ENCODE measurements at places on chromosomes 12 and 14.

DNA sequence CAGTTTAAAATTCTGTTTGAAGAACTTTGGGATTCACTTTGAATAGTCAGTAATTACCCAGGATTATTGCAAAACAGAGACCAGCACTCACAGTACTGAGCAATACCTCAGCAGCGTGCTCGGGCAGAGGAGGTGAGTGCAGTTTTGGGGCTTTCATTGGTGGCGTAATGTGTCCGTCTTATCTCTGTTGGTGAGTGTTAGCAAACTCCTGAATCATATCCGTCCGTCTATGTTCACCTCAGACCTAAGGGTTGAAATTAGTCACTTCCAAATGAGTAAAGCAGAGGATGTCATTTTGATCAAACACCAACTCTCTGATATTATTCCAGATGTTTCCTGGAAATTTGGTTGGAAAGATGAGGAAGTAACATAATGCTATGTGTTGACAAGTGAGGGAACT, 82.8 kb downstream of the BORCS5 start:
- peak; percentile 67 for DNase-seq

DNA sequence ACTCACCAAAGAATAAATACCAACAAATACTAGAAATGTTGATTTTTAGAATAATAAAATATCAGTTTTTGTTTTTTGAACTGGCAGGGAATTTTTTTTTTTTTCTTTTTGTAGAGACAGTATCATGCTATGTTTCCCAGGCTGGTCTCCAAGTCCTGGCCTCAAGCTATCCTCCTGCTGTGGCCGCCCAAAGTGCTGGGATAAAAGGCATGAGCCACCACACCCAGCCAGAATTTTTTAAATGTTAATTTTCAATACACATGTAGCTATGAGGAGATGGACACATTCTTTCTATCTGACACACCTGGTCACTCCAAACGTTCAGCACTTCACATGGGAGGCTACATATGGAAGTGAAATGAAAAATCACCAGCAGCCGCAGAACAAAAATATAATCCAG, 126.8 kb downstream of the ETV6 start:
- no peak for DNase-seq

DNA sequence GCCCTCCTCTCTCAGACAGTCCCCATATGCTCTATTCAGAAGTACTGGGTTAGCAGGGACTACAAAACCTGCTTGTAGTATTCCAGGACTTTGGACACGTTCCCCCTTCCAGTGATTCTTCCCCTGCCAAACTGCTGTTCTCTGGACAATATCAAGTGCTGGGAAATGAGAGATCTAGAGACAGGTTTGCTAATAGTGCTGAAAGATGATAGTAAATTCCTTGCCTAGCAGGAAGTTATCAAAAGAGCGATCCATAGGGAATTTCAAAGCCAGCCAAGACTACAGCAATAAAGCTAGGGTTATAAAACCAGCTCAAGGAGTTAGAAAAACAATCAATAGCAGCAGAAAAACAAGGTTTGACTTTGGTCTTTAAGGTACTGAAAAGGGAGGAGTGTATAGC, 15.2 kb downstream of the SLC7A8 start:
- DNase-seq: no peak

DNA sequence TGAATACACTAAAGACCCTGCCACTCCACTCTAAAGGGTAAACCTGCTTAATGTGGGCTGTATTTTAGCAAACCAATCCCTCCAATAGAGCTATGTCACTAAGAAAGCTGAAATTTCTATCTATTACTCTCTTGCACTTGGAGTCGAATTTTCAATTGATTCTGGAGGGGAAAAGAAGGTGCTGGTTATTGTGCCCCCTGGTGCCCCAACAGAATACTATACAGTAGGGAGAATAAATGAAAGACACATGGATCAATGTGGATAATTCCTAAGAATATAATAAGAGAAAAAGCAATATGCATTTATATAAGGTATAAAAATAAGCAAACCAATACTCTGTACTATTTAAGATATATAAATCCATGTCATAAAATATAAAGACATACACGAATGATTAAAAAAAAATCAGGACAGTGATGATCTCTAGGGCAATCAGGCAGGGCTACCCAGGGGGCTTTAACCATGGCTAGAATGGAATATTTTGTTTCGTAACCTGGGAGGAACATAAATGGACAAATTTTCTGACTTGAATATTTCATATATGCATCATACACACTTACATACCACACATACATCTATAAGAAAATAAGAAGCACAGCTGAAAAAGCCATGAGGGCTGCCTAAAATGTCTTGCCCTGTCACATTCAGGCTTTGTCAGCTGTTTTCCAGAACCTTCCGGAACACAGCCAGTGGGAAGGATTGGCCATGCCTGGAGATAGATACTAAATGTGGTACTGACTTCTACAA, 54.4 kb downstream of the EFCAB11 start:
- peak; percentile 58 for DNase-seq

- no peak for DNase-seq
These were observed 230.9 kb downstream of the BTG1 start for GRCh38 chr12:91914701-91915100.

DNA sequence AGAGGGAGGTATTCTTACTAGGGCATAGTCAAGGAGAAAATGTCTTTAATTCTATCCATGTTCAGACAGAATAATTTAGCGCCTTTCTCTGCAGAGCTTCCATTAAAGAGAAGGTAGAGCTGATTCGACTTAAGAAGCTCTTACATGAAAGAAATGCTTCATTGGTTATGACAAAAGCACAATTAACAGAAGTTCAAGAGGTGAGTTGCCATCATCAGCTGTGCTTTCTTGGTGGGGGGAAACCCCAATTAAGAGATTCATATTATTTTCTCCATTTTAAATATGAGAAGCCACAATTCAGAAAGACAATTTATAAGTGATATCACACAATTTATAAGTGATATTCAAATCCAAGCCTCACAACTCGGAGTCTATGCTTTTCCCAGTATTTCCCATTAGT, 27.8 kb downstream of the RPGRIP1 start:
- no peak for DNase-seq

DNA sequence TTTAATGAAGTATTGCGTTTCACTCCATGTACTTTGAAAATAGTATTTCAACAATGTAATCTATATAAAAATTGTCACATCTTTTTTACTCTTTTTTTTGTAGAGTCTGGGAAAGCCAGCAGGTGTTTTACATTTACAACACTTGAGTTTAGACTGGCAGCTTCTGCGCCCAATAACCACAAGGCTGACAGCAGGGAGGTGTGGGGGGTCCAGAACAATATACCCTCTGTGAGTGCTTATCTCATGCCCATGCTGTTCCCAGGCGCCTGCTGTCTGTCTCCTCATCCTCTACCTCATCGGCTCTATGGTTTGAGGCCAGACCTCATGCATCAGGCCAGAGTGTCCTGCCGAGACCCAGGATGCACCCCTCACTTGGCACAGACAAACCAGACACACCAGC, 24.9 kb downstream of the FBRSL1 start:
- DNase-seq: peak; percentile 35

- DNase-seq: peak; percentile 79
These were observed 21.8 kb upstream of the SMCO2 start for GRCh38 chr12:27424631-27425230.

DNA sequence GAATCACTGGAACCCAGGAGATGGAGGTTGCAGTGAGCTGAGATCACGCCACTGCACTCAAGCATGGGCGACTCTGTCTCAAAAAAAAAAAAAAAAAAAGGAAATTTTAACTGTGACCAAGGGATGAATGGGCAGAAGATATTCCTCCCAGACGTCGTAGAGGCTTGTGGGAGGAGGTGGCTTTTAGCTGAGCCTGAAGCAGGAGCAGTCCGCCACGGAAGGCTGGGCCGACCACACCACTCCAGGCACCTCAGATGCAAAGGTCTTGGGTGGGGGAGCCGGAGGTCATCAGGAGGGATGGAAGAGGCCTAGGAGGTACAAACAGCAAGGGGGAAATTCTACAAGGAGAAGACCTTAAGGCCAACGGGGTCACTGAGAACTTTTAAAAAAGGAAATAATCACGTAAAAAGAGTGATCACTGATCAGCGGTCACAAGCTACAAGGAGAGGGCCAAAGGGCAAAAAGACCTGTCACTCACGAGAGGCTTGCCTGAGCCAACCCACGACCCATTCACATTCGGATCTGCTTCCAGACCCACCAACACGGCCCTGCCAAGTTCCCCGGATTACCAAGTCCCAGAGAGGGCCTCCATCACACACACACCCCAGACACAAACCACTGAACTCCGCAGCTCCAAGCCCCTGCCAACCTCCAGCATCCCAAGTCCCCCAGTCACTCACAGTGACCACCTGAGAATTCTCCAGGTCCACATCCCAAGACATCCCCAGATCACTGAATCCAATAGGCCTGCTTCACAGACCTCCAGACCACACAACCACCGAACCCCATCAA, 3.5 kb downstream of the ZNF605 start:
- no peak for DNase-seq

DNA sequence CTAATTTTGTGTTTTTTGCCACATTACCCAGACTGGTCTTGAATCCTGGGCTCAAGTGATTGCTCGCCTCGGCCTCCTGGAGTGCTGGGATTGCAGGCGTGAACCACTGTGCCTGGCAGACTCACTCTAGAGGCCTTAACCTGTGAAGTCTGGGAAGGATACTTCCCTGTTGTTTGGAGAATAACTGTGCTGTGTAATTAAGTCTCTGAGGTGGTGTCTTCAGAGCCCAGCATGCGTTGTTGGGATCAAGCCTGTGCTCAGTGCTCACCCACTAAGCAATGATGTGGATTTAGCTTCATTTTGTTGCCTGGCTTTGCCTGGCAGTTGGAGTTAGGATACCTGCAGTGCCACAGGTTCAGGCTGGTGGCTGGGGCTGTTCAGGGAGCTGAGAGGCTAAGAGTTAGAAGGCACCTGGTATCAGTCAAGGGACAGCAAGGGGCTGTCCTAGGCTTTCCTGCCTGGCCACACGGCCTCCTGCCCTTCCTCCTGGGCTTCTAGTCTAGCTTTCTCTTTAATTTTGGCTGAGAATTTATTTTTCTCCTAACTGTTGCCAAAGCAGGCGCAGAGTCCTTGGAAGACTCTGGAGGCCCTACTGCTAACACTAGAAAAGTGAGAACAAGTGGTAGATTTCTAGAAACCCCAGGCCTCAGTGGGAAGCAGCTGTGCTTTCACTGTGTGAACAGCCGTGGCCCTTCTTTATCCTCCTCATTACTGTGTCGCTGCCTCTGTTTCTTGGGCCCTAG, 38.5 kb downstream of the EP400 start:
- DNase-seq: no peak

DNA sequence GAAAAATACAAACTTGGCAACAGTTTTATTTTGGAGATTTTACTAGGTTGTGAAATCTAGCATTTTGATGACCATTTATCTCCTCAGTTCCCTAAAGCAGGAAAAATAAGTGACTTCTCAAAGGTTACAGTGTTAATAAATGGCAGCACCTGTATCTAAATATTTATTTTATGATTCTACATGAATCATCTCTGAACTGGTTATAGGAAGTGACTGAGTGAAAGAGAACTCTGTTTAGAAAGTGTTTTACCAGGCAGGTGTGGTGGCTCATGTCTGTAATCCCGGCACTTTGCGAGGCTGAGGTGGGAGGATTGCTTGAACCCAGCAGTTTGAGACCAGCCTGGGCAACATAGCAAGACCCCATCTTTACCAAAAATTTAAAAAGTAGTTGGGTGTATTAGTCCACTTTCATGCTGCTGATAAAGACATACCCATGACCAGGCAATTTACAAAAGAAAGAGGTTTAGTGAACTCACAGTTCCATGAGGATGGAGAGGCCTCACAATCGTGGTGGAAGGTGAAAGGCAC, 26.3 kb downstream of the MIPOL1 start:
- no peak for DNase-seq

- peak; percentile 14 for DNase-seq
These were observed 120.1 kb upstream of the FZD10 start for GRCh38 chr12:130041983-130042812.

- no peak for DNase-seq
These were observed 135.7 kb downstream of the SRGAP1 start for GRCh38 chr12:63980211-63980610.

GRCh38 chr14:60905923-60906322, 75.0 kb downstream of the TRMT5 start:
- no peak for DNase-seq

DNA sequence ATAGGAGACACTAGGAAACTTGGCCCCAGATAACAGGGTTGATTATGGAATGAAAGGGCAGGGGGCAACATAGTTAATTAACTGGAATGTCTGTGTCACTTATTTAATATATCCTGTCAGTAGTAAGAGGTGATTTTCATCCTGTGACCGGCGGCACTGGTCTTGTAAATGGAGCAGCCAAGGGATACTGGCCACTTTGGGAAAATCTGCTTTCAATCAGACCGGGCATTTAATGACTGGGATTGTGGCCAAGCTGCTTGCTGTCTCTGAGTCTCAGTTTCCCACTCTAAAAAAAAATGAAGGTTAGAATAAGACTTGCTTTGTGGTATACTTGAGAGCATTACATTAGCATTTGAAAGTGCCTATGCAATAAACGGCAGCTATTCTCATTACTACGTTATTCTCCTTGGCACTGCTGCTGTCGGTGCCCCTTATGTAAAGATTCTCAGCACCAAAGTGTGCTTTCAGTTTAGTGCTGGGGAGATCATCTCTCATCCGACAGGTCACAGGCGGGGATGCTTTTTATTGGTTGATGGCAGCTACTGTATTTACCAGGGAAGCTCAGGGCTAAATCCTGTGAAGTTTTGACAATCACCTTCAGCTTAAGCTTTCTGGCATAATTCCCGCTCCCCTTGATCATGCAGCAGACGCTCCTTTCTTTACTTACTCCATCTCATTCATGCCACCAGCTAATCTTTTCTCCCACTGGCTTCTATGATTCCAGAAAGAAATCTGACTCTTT, 162.1 kb downstream of the ESRRB start:
- DNase-seq: no peak

DNA sequence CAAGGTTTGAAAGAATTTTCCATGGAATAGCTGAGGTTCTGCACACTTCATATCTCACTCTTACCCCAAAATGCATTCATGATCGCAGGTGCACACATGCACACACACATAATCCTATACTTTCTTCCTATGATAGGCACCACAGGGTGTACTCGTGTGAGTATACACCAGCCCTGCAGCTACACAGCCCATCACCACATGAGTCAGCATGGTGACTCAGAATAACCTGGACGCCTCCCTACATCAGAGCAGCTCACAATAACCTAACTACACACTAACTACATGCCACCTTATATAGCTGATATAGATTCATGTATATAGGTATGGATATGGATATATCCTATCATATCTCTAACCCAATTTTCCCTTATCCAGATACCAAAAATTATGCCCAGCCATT, 850.2 kb upstream of the TMEM132C start:
- DNase-seq: no peak

All from hematopoietic multipotent progenitor cell treated with erythropoietin and hydrocortisone succinate and interleukin-3 and kit ligand, for 6 days (in vitro differentiated cells).